ENCODE measurements at places on chromosomes 7 and 10.

GRCh38 chr10:92122941-92123450 lies 167.9 kb downstream of the CPEB3 start:
- H3K27me3 ChIP-seq: no peaks in the 10 kb centered on the region
- no peak overlapping the region for H3K4me3 ChIP-seq
- DNase-seq: peak; percentile 41
- no peaks in the 10 kb centered on the region for H3K36me3 ChIP-seq
- H3K4me1 ChIP-seq: peaks cover 24% of the 10 kb centered on the region
- H3K27ac ChIP-seq: no peak overlapping the region

GRCh38 chr7:143967398-143967797 lies 12.8 kb downstream of the OR2F1 start:
- no peak overlapping the region for H3K27ac ChIP-seq
- no peaks in the 10 kb centered on the region for H3K4me1 ChIP-seq
- no peak for DNase-seq
- no peaks in the 10 kb centered on the region for H3K36me3 ChIP-seq

DNA sequence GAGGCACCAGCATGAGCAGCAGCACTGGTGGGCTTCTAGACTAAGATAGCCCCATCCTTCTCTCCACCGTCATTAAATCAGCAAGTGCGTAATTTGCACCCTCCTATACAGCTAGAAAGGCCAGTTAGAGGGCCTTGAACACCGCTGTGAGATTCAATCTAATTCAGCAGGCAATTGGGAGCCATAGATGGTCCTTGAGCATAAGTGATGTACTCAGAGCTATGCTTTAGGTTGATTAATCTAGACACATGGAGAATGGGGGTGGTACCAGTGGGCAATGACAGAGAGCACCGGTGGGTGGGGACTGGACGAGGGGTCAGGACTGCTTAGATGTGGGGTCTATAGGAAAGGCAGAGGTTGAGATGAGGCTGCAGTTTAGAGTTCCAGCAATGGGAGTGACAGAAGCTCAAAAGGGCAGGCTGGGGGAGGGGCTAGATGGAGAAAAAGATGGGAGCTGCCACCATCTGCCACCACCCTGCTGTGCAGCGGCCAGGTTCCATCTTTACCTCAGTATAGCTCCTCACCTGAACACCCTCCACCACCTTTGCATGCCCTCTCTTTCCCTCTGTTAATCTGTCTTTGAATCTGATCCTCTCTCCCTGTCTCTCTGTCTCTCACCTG lies 87.3 kb downstream of the C10orf105 start:
- no peaks in the 10 kb centered on the region for H3K36me3 ChIP-seq
- no peak for DNase-seq
- no peak overlapping the region for H3K27ac ChIP-seq
- H3K4me1 ChIP-seq: peaks cover 19% of the 10 kb centered on the region

GRCh38 chr7:70615066-70615606 lies 516.8 kb upstream of the GALNT17 start:
- peaks cover 22% of the 10 kb centered on the region for H3K4me1 ChIP-seq
- DNase-seq: no peak
- no peaks in the 10 kb centered on the region for H3K36me3 ChIP-seq
- H3K27me3 ChIP-seq: no peaks in the 10 kb centered on the region
- H3K4me3 ChIP-seq: no peak overlapping the region

DNA sequence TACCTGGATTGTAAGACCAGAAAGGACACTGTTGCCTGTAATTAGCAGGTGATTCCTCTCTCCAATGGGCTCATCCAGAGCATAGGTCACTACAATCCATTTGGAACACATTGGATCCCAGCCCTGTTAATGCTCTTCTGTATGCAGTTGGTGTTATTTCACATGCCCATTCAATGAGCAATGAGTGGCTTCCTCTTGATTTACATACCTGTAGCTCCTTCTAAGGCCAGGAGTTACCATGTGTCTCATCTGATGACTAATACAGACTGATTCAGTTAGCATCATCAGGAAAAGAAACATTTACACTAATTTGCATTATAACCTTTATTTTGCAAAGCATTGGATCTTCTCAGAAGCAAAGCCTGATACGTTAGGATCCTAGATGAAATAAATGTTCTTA lies 83.1 kb upstream of the NPVF start:
- no peaks in the 10 kb centered on the region for H3K27me3 ChIP-seq
- no peaks in the 10 kb centered on the region for H3K36me3 ChIP-seq
- H3K4me3 ChIP-seq: no peak overlapping the region
- no peak overlapping the region for H3K27ac ChIP-seq
- no peaks in the 10 kb centered on the region for H3K4me1 ChIP-seq

- H3K27me3 ChIP-seq: no peaks in the 10 kb centered on the region
- no peaks in the 10 kb centered on the region for H3K36me3 ChIP-seq
- no peak overlapping the region for H3K27ac ChIP-seq
- DNase-seq: no peak
These were observed 3.2 kb downstream of the RSU1 start for GRCh38 chr10:16814012-16814411.

DNA sequence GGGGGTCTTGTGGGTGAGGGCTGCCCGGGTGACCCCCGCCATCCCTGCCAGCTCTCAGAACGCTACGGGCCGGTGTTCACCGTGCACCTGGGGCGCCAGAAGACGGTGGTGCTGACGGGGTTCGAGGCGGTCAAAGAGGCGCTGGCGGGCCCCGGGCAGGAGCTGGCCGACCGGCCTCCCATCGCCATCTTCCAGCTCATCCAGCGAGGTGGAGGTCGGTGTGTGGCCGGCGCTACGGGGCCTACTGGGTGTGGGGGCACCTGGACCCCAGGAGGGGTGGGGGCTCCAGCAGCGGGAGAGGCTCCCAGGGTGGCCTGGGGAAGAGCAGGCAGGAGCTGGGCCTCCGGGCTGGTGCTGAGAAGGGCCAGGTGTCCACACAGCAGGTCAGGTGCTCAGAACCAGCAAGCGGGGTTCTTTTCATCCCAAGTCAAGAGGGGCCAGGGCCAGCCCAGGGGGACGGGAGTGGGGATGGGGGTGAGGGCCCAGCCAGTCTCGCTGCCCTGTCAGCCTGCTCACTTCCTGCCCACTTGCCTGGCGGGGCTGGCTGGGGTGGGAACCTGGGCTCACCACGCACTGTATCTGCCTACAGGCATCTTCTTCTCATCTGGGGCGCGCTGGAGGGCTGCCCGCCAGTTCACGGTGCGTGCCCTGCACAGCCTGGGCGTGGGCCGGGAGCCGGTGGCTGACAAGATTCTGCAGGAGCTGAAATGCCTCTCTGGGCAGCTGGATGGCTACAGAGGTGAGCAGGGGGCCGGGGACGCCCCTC lies 1.6 kb downstream of the CYP2W1 start:
- H3K36me3 ChIP-seq: no peaks in the 10 kb centered on the region
- H3K27me3 ChIP-seq: no peaks in the 10 kb centered on the region
- H3K4me3 ChIP-seq: no peak overlapping the region
- no peak overlapping the region for H3K27ac ChIP-seq

GRCh38 chr7:34757570-34758110 lies 99.6 kb downstream of the NPSR1 start:
- H3K27ac ChIP-seq: no peak overlapping the region
- DNase-seq: no peak
- H3K36me3 ChIP-seq: no peaks in the 10 kb centered on the region
- H3K27me3 ChIP-seq: no peaks in the 10 kb centered on the region
- no peak overlapping the region for H3K4me3 ChIP-seq

DNA sequence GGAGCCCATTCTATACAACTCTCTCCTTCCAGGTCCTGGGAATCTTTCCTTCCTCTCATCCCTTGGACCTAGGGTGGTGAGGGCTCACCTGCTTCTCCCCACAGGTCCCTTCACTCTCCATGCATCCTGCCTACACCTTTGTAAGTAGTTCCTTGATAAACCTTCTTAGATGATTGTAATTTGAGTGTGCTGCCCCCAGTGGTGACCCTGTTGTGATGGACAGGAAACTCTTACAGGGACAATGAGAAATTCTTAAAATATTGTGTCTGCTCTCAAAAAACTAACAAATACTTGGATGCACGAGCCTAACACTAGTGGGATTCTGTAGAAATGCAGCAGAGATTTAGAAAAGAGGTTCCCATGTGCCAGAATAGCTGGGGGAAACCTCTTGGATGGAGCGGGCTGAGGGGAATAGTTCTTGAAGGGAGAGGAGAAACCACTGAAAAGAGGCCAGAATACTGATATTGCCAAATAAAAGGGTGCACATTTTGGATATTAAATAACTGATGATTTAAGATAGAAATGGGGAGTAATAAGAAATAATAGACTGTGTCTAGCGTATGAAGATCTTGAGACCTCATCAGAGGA lies 6.7 kb upstream of the PAXIP1 start:
- H3K36me3 ChIP-seq: no peaks in the 10 kb centered on the region
- no peaks in the 10 kb centered on the region for H3K27me3 ChIP-seq
- H3K27ac ChIP-seq: no peak overlapping the region
- H3K4me3 ChIP-seq: no peak overlapping the region

DNA sequence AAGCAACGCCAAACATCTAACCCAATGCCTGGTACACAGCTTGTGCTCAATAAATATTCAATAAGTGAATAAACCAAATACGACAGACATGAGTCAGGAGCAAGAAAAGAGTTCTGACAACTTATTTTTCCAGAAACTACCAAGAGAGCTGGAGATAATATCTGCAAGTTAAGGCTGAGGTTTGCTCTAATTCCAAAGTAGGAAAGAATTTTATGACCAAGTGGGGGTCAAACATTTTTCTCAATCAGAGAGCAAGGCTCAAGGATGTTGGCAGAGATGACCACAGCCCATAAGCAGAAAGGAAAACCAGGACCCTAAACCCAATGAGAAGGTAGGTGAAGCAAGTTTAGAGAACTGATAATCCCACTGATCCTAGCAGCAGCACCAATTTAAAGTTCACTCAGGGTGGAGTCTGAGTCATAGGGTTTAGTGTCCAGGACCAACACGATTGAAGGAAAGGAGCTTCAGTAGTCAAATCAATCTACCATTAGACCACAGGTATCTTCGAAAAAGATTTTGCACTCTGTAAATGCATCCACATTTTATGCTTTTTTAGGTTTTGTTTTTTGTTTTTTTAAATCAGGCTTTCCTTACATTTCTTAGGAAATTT lies 49.3 kb upstream of the KCNIP2 start:
- H3K27ac ChIP-seq: no peak overlapping the region
- H3K36me3 ChIP-seq: no peaks in the 10 kb centered on the region
- H3K27me3 ChIP-seq: no peaks in the 10 kb centered on the region
- H3K4me1 ChIP-seq: peaks cover 36% of the 10 kb centered on the region
- H3K4me3 ChIP-seq: no peak overlapping the region
- no peak for DNase-seq

GRCh38 chr7:4682621-4683042 lies 537 bp downstream of the FOXK1 start:
- no peaks in the 10 kb centered on the region for H3K36me3 ChIP-seq
- peaks cover 6% of the 10 kb centered on the region for H3K27me3 ChIP-seq
- no peaks in the 10 kb centered on the region for H3K4me1 ChIP-seq
- H3K27ac ChIP-seq: peak overlapping the region; percentile 84

GRCh38 chr10:73433538-73433867 lies at the start of gene MSS51:
TSS of gene MSS51 (minus strand) at chr10:73433561. CDS start at chr10:73428284, 5,277 bp downstream.
- H3K27me3 ChIP-seq: no peaks in the 10 kb centered on the region
- H3K4me1 ChIP-seq: peaks cover 26% of the 10 kb centered on the region
- DNase-seq: no peak
- H3K4me3 ChIP-seq: no peak within 1 kb of the TSS

DNA sequence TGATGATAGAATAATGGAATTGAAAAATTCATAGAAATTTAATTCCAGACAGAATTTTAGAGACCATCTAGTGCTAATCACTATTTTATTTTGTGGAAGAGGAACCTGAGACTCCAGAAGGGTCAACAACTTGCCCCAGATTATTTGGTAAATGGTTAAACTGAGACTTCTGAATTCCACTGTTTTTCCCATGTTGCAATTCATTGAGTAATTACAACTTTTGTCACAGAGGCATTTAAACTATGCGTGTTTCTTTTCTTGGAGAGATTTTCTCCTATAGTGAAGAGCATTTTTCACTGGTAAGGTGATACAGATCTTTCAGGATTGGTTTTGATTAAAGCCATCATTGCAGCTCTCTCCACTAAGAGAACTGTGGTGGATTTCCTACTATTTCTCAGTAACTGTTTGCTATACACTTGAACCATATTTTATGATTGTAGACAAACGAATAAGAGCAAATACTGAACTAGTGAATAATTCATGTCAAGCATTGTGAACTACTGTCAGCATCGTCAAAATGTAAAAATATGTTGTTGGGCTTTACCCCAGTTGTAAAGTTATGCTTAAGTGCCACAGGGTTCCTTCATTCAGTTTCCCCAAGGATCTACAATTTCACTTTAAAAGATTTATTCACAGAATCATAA lies 26.5 kb downstream of the LRGUK start:
- no peak overlapping the region for H3K4me3 ChIP-seq
- H3K36me3 ChIP-seq: no peaks in the 10 kb centered on the region
- no peaks in the 10 kb centered on the region for H3K27me3 ChIP-seq
- H3K4me1 ChIP-seq: no peaks in the 10 kb centered on the region

- no peaks in the 10 kb centered on the region for H3K27me3 ChIP-seq
- H3K4me1 ChIP-seq: peaks cover 5% of the 10 kb centered on the region
- DNase-seq: no peak
- no peak overlapping the region for H3K27ac ChIP-seq
These were observed 240.7 kb downstream of the COBL start for GRCh38 chr7:51075681-51076580.

- H3K36me3 ChIP-seq: no peaks in the 10 kb centered on the region
- peak; percentile 81 for DNase-seq
- no peak overlapping the region for H3K4me3 ChIP-seq
- peaks cover 44% of the 10 kb centered on the region for H3K4me1 ChIP-seq
- H3K27me3 ChIP-seq: no peaks in the 10 kb centered on the region
These were observed 23.6 kb upstream of the PFKP start for GRCh38 chr10:3043512-3044368.

DNA sequence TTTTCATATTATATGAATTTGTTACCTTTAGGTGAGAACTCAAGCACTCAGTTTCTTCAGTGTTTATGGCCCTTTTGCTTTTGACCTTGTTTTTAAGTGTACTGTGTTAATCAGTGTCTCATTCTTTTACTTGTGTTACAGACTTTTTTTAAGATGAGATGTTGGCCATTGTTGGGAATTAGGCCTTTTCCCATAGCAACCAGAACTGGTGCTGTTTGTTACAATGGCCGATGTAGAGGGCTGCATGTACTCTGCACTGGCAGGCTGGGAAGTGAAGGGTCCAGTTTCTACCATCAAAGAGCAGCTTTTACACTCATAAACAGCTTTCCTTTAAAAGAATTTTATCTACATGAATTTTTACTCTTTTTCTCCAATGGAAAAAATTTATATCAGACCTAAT lies 65.1 kb downstream of the SHH start:
- no peak overlapping the region for H3K4me3 ChIP-seq
- H3K27ac ChIP-seq: no peak overlapping the region
- peaks cover 40% of the 10 kb centered on the region for H3K36me3 ChIP-seq
- H3K4me1 ChIP-seq: no peaks in the 10 kb centered on the region
- H3K27me3 ChIP-seq: no peaks in the 10 kb centered on the region
- no peak for DNase-seq

DNA sequence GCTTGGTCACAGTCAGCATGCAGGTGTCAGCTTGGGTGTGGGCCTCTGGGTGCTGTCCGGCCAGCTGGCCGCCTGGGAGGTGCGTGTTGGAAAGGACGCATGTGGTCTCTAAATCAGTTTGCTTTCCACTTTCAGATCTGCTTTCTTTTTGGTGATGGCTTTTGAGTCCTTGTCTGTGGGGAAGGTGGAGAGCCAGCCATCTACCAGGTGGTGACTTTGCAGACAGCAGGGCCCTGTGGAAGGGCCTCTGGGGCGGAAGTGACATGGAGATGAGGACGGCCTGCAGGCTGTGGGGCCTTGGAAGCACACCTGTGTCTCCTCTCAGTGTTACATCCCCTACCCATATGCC lies 59.4 kb downstream of the WDR37 start:
- H3K27ac ChIP-seq: no peak overlapping the region
- no peak overlapping the region for H3K4me3 ChIP-seq
- peaks cover 7% of the 10 kb centered on the region for H3K4me1 ChIP-seq
- no peaks in the 10 kb centered on the region for H3K27me3 ChIP-seq

- no peaks in the 10 kb centered on the region for H3K4me1 ChIP-seq
- no peak for DNase-seq
- H3K27me3 ChIP-seq: peaks cover 3% of the 10 kb centered on the region
- H3K4me3 ChIP-seq: no peak overlapping the region
- H3K27ac ChIP-seq: no peak overlapping the region
- no peaks in the 10 kb centered on the region for H3K36me3 ChIP-seq
These were observed 15.1 kb upstream of the PRLHR start for GRCh38 chr10:118610577-118610976.
